ENCODE measurements at places on chromosomes 6 and 20. TPM values are rescaled to one million over a fixed set of nuclear protein-coding genes. Genes with fewer than 3 reads are reported as not detected.

Gene BPIFA1
- not detected for total RNA-seq

Gene CLIC5
- total RNA-seq, result not detected

Gene GNRH2
- not detected for total RNA-seq

Gene RCAN2
- total RNA-seq, result 6.3 TPM

Gene SIRPB2
- not detected for total RNA-seq

Gene TCF15
- total RNA-seq, result 2.0 TPM

Gene AKAP12
- total RNA-seq, result 80.2 TPM

Gene BPIFB4
- total RNA-seq, result not detected

Gene TRIM31
- not detected for total RNA-seq

GRCh38 chr6:26159357-26160273 lies 72.4 kb downstream of the HFE start:
- peak overlapping the region; percentile 84 for H3K4me3 ChIP-seq
- H3K27me3 ChIP-seq, result no peaks in the 10 kb centered on the region
- H3K36me3 ChIP-seq, result peaks cover 4% of the 10 kb centered on the region

GRCh38 chr6:89840538-89840937 lies 10.9 kb downstream of the CASP8AP2 start:
- no peaks in the 10 kb centered on the region for H3K27me3 ChIP-seq
- DNase-seq, result no peak
- H3K27ac ChIP-seq, result peak overlapping the region; percentile 39
- H3K36me3 ChIP-seq, result peaks cover 4% of the 10 kb centered on the region

- H3K4me1 ChIP-seq, result no peaks in the 10 kb centered on the region
- no peaks in the 10 kb centered on the region for H3K27me3 ChIP-seq
- no peak overlapping the region for H3K27ac ChIP-seq
- H3K4me3 ChIP-seq, result no peak overlapping the region
Observed at GRCh38 chr6:16651871-16652270, 109.4 kb downstream of the ATXN1 start.

Data from GM23338 (cell line).